ENCODE measurements at places on chromosomes 1 and 21.

GRCh38 chr1:186429017-186429416, 31.9 kb downstream of the PDC start:
- no peak for DNase-seq

- DNase-seq, result no peak
These were observed 12.8 kb upstream of the GALNT2 start for GRCh38 chr1:230054092-230054749.

DNA sequence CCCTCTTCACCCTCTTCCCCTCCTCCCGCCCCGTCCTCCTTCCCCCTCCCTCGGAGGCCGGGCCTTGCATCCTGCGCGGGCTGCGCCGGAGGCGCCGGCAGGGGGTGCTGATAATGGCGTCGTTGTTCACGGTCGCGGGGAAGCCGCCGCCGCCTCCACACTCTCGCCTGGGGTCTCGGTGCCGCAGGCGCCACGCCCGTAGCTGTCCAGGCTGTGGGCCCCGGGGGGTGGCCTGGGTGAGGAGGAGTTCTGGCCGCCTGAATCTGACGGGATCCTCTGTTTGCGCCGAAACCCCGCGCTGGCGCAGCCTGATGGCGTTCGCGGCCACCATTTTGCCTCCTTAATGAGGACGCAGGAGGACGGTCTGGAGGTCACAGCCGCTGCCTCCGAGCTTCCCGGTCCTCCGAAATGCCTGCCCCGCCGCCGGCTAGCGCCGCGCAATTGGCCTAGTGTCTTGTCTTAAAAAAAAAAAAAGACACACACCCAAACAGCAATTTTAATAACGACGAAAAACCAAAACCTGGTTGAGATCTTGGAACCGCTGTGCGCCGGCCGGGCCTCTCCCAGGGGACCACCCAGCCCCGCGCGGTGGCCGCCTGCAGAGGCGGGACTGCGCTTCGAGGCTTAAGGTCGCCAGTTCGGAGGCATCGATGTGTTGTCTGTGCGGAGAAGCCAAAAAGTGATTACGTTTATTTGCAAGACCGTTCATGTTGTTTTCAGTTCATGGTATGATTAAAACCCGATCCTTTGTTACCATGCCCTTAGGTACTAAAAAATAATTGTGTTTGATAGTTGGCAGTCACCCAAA, 106.6 kb upstream of the HNRNPU start:
- peak; percentile 94 for DNase-seq

GRCh38 chr1:210905944-210906453, 227.9 kb downstream of the KCNH1 start:
- no peak for DNase-seq

GRCh38 chr1:94550800-94551241, 9.3 kb upstream of the F3 start:
- DNase-seq, result no peak

GRCh38 chr1:203325026-203325417, 19.7 kb downstream of the BTG2 start:
- DNase-seq, result peak; percentile 48

GRCh38 chr1:146032631-146033219, 11.2 kb upstream of the HJV start:
- DNase-seq, result no peak

DNA sequence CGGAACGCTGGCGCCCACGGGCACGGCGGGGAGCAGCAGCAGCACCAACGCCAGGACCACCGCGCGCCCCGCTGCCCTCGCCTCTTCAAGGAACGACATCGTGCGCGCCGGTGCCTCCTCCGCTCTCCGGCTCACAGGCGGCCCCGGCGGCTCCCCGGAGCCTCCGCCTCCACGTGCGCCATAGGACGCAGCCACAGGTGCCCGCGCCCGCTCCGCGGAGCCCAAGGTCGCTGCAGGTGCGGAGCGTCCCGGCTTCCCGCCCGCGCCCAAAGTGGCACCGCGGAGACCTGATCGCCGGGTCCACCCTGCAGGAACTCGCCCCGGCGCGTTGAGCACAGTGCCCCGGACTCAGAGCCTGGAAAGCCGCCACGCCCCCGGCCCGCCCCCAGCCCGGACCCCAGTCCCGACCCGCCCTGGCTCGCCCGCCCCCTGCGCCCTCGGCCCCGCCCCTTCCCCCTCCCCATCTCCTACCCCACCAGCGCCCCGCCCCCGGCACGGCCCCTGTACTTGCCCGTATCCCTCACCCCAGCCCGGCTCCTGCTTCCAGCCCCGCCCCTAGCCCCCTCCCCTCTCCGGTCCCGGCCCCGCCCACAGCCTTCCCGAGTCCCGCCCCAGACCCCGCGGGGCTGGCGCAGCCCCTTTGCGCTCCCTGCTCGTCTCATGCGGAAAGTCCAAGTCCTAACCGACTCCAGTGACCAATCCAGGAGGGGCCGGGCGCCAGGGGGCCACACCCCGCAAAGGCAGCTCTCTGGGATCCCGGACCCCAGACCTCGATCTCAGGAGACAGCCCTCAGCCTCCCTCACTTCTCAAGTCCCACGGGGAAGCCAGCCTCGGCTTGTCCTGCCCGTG, at the start of gene MEGF6:
TSS of gene MEGF6 (minus strand) at position 339 of the 850 bp plus-strand sequence. CDS start at position 99, 240 bp downstream.
- DNase-seq, result peak; percentile 78

- DNase-seq, result no peak
These were observed 80.5 kb downstream of the PRKAB2 start for GRCh38 chr1:147091801-147092200.

DNA sequence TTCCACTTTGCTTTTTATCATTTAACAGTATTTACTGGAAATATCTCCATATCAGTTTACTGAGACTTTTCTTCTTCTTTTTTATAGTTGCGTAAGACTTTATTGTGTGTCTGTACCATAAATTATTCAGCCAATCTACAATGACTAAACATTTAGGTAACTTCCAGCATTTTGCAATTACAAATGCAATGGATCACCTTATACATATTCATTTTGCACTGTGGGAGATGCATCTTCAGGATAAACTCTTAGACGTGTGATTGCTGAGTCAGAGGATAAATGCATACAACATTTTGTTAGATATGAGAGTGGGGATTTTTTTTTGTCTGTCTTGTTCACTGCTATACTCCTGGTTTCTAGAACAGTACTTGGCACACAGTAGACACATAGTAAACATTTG, 95.7 kb upstream of the GCLM start:
- no peak for DNase-seq

- DNase-seq, result no peak
These were observed 1.2 kb downstream of the TNFRSF18 start for GRCh38 chr1:1204998-1205768.

- no peak for DNase-seq
These were observed 37.6 kb downstream of the EYA3 start for GRCh38 chr1:28050776-28051175.

- DNase-seq, result no peak
These were observed 62.6 kb downstream of the SPAG17 start for GRCh38 chr1:118122234-118123004.

GRCh38 chr1:155026588-155026987, 7.0 kb downstream of the DCST2 start:
- DNase-seq, result no peak

DNA sequence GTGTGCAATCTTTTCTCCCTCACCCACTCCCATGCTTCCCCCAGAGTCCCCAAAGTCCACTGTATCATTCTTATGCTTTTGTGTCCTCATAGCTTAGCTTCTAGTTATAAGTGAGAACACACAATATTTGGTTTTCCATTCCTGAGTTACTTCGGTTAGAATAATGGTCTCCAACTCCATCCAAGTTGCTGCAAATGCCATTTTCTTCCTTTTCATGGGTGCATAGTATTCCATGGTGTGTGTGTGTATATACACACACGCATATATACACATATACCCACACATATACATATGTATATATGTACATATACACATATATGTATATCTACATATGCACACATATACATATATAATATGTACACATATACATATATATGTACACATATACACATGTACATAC, 69.3 kb downstream of the ERG start:
- no peak for DNase-seq

DNA sequence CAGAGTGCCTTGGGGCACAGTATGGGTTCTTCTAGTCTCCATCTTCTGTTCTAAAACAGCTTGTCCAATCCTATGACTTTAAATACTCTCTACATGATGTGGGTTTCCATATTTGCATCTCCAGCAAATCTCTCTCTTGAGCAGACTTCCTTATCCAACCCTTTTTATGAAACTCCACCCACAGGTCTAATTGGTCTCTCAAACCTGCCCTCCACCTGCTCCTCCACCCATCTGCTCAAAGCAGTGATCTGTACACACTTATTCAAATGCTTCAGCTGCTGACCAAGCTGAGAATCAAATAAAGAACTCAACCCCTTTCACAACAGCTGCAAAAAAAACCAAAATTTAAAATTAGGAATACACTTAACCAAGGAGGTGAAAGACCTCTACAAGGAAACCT, 11.5 kb downstream of the MCOLN2 start:
- no peak for DNase-seq

GRCh38 chr1:233788687-233789086, 115.8 kb upstream of the SLC35F3 start:
- no peak for DNase-seq

GRCh38 chr1:2345297-2346075, 45.9 kb downstream of the MORN1 start:
- no peak for DNase-seq

- DNase-seq, result no peak
These were observed 51.5 kb upstream of the GCLM start for GRCh38 chr1:93960641-93961147.

GRCh38 chr1:54481201-54481884, 66.7 kb upstream of the ACOT11 start:
- no peak for DNase-seq

GRCh38 chr21:36852293-36852692, 114.2 kb downstream of the HLCS start:
- DNase-seq, result no peak

- no peak for DNase-seq
These were observed 62.6 kb downstream of the ZBTB18 start for GRCh38 chr1:244113532-244114320.

DNA sequence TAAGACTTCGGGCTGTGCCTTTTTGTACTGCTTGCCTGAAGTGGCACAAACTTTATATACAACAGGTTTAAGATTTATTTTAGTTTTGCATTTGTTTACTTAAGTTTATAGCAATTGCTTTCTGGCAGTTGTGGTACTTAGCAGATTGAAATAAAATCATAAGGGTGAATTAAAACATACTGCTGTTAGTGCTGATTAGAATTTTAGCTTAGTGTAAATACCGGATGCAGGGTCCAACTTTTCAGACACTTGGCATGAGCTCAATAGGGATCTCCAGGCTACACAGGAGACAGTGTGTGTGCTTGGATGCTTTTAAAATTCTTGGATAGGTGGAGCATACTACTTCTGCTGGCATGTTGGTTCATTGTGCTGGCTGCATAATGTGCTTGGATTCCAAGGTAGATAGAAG, 159.6 kb downstream of the NFIA start:
- no peak for DNase-seq

DNA sequence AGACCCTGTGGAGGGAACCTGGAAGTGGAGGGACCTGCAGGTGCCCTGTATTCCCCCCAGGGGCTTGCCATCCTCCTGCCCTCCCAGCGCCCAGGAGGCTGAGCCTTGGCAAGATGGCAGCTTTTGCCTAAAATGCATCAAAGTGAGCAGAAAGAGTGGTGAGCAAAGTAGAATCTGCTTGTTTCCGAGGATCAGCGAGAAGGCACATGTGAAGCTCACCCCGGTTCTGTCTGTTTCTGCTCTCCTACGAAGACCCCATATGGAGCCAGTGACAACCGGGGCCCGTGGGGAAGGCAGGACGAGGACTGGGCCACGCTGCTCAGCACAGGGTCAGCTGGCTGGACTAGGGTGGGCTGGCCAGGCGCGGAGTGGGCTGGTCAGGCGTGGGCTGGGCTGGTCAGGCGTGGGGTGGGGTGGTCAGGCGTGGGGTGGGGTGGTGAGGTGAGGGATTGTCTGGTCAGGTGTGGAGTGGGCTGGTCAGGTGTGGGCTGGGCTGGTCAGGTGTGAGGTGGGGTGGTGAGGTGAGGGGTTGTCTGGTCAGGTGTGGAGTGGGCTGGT, 5.2 kb upstream of the FNDC10 start:
- no peak for DNase-seq

DNA sequence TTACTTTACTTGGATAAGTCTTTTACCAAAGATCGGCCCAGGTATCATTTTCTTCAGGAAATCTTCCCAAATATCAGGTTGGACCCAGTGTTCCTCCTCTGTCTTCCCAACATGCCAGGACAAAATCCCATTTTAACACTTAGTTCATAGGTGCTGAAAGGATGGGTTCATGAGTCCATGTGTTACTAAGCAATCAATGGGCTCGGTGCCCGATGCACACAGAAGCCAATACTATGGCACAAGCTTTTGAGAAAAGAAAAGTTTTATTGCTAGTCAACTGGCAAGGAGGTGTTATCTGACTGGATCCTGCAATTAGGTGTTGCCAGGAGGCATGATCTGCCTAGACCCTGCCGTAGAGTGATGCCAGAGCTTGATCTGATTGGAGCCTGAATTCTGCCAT, 133.3 kb upstream of the SLC44A3 start:
- DNase-seq, result no peak

GRCh38 chr1:167661527-167662426, 31.7 kb downstream of the RCSD1 start:
- DNase-seq, result no peak

DNA sequence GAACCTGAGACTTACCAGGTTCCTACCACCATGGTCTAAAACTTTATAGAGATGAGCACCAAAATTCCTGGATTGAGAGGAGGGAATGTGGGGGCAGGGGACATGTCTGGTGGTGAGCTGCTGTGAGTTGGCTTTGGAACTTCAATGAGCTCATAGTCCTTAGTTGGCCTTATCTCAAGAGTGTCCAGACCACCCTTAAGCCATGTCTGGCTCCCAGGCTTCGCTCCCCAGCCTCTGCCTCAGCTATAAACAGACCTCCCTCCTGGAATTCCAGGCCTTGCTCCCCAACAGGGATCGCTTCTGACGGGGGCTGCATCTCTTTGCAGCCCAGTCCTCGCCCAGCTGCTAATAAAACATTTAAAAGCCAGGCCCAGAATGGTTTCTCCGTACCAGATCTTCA, 19.5 kb downstream of the ATF3 start:
- no peak for DNase-seq

DNA sequence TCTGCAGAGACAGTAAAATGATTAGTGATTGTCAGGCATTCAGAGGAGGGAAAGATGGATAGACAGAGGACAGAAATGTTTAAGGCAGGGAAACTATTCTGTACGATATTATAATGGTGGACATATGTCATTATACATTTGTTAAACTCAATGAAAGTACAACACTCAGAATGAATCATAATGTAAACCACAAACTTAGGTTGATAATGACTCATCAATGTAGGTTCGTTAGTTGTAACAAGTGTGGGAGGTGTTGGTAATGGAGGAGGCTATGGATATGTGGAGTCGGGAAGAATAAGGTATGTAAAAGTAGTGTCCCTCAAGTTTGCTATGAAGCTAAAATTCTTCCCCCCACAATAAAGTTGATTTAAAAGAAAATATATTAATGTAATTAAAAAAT, 455.0 kb downstream of the BRINP3 start:
- DNase-seq, result no peak

DNA sequence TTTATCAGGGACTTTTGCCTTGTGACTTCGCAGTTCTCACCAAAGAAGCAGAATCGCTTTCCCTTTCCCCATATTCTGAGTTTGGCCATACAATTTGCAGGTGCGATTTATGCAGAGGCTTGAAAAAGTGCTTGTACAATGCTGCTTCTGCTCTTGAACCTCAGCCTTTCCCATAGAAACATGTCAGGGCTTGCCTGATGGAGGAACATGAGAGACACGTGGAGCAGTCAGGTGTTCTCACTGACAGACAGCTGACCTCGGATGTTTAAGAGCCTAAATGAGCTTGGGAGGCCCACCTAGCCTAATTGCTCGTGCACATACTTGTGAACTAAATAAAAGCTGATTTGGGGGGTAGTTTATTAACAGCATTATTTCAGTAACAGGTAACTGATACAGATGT, 290.0 kb downstream of the S1PR1 start:
- DNase-seq, result no peak

- peak; percentile 82 for DNase-seq
These were observed at the start of gene SSR2 for GRCh38 chr1:156020293-156021092. SSR2 (minus strand) TSS chr1:156020951; CDS start chr1:156020167, 784 bp downstream.

Data from activated CD4-positive, alpha-beta T cell treated with anti-CD3 and anti-CD28 coated beads for 4 hours (primary cell).